ENCODE measurements at places on chromosomes 12 and 14.

GRCh38 chr14:88551094-88551870, 3.5 kb downstream of the PTPN21 start:
- DNase-seq: no peak

DNA sequence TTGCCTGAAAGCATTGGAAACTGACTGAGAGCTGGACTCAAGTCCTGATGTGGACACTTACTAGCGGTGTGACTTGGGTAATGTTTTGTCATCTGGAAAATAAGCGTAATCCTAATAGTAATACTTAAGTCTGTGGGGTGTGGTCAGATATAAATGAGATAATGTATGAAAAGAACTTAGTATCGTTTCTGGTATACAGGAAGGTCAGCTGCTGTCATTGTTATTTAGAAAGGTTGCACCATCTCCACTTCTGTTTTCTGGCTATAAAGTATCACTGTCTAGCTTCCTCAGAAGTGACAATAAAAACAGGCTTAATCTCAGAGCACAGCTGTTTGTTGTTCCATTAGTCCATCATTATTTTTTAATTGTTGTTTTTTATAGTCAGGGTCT, 34.1 kb upstream of the TUBA1C start:
- no peak for DNase-seq

DNA sequence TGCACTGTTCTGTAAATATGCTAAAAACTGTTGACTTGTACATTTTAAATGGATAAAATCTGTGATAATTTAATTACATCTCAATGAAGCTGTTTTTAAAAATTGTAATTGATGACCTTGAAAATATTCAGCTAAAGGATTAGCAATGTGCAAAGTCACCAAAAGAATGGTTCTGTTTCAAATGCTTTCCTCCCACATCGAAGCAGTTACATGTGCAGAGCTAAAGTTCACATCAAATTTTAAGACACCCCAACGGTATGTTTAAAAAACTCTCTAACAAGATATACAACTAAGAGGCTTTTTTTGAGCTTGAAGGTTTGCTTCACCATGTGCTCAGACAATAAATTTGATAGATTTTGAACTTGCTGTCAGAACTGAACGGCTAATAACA, 114.6 kb upstream of the KRAS start:
- no peak for DNase-seq

- no peak for DNase-seq
These were observed 2.7 kb upstream of the SAMD4A start for GRCh38 chr14:54564071-54564867.

DNA sequence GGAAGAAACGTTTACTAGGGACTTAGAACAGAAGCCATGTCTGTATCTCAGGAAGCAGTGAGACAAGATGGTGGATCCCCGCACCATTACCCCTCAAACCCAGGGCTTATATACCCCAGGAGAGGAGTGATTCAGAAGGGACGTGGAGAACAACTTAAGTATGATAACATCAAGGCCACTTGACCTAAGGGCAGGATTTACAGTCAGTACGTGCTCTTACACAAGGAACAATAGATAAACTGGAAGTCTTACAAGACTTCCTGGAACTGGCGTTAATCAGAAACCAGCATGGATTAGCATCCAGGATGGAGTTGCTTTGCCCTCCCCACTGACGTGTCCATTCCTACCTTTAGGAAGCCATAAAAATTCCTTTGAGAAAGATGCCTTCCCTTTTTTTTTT, 8.6 kb upstream of the ETFBKMT start:
- DNase-seq: no peak

- no peak for DNase-seq
These were observed 27.9 kb downstream of the BAZ2A start for GRCh38 chr12:56602239-56602638.

Measured in activated T-helper 1 cell treated with Interleukin-2 at 50 U/mL for 16 hours (primary cell).